ENCODE measurements at places on chromosomes 12 and 14. TPM values are rescaled to one million over a fixed set of nuclear protein-coding genes. Genes with fewer than 3 reads are reported as not detected.

The ASPG gene
- not detected for total RNA-seq

The TSPAN9 gene
- 58.6 TPM for total RNA-seq

The HPD gene
- not detected for total RNA-seq

The CLEC6A gene
- total RNA-seq: not detected

The MFAP5 gene
- under 0.01 TPM for total RNA-seq

The PIWIL1 gene
- total RNA-seq: not detected

The OVCH1 gene
- total RNA-seq: 0.85 TPM

The KLRB1 gene
- total RNA-seq: not detected

The PLXNC1 gene
- total RNA-seq: 0.09 TPM

The NFE2 gene
- total RNA-seq: not detected

The MYL2 gene
- not detected for total RNA-seq

The SPRYD3 gene
- 23.3 TPM for total RNA-seq

The PDE3A gene
- 14.8 TPM for total RNA-seq

The SDS gene
- total RNA-seq: not detected

The MAP1LC3B2 gene
- 0.19 TPM for total RNA-seq
